ENCODE measurements at places on chromosomes 13 and 19.
A peak's percentile ranks its signal among the peaks of the same experiment; 100 is the strongest.

DNA sequence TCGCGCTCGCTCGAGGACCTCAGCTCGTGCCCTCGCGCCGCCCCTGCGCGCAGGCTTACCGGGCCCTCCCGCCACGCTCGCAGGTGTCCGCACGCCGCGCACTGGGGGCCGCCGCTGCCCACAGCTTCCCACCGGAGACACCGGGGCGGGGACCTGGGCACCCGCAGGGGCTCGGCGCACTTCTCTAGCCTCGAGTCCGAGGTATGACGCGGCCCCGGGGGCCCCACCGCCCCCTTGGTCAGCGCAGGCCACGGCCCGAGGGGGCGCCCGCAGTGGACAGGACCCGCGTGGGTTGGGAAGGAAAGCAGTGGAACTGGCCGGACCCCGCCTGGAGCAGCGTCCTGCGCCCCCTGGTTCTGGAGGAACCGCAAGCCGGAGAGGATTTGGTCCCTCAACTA is 2.1 kb upstream of the GRWD1 start:
- DNase-seq = no peak

GRCh38 chr13:111521030-111521429 is 200.6 kb downstream of the TEX29 start:
- no peak for DNase-seq

GRCh38 chr13:39016087-39016486 is 21.8 kb downstream of the PROSER1 start:
- no peak for DNase-seq

DNA sequence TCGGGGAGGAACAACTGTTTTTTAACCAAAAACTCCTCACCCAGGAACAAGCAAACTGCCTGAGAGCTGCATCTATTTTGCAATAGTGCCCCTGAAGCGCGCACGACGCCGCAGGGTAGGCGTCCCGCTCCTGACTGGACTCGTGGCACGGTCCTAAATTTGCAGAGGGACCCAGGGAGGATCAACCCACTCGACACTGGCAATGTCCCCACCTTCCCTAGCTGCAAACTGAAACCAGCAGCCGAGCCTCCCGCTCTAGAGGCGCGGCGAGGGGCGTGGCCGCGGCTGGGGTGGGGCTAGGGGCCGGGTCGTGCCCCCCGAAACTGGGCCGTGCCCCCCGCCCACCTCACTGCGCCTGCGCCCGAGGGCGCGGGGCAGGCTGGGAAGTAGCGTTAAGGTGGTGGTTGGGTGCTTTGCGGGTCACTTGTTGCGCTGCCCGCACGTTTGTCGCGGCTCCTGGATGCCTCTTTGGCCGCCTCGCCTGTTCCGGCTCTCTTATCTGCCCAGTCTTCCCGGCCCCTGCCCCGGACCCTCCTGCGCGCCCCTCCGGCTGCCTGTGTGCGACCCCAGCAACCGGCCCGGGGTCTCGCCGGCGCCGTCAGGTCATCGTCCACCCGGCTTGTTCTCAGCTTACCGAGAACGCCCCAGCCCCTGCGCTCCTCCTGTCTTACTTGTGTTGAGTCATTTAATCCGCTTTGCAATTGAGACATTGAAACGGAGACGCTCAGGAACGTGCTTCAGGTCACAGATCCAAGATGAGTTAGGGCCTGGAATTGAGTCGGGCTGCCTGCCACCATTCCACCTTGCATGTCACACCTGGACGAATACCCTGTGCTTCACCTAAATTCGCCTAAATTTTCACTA is 37.9 kb upstream of the LSM14A start:
- DNase-seq = peak; percentile 68

- DNase-seq = no peak
These were observed 789.8 kb upstream of the PCDH9 start for GRCh38 chr13:68019901-68020300.

GRCh38 chr19:49057636-49058234 is at the start of gene CGB7:
Gene CGB7, minus strand, starts transcription at chr19:49057749. Its CDS starts 2,374 bp downstream, at chr19:49055375.
- DNase-seq = no peak

- no peak for DNase-seq
These were observed 3.8 kb downstream of the GJB2 start for GRCh38 chr13:20188667-20189553.

- DNase-seq = no peak
These were observed 73.2 kb upstream of the CACNA1A start for GRCh38 chr19:13579388-13580060.

DNA sequence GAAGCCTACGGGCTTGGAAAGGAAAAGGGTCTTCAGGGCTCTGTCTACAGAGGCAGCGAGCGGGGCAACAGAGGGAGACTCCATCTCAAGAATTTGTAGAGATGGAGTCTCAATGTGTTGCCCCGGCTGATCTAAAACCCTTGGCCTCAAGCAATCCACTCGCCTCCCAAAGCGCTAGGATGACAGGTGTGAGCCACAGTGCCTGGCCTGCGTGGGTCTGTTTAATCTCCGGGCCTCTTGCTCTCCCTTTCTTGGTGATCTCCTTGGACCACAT is 8.1 kb downstream of the RPS9 start:
- no peak for DNase-seq

- DNase-seq = no peak
These were observed 116.3 kb downstream of the RAB20 start for GRCh38 chr13:110445183-110445582.

DNA sequence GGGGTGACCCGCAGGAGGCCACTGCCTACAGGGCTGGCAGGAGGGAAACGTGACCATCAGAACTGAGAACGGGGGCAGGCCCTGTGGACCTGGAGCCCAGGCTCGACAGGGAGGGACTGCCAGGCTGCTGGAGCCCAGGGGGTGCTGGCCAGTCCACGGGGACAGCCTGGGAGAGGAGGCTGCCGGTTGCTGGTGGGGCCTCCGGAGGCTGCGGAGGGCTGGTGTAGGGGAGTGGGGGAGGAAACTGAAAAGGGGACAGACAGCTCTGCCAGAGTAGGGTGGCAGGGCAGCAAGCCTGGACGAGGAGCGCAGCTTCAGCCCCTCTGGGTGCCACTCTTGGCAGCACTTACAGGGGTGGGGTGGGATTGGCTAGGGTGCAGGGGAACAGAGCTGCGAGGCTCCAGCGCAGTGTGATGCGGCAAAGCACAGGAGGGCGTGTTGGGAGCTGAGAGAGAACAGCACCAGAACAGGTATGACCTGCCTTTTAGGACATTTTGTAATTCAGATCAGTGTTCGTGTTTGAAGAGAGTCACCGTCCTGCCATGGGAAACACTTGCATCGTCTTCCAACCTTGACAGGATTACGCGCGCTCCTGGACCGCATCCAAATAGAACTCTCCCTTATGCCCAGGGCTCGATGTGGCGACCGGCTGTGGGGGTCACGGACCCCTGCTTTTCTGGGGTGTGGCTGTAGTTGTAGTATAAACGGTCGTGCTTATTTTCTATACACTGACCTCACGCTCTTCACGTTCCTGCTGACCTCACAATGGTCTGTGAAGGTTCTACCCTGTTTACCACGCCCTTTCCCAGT is 19.9 kb upstream of the ARHGEF7 start:
- DNase-seq = no peak

GRCh38 chr19:14473073-14473977 is 1.8 kb downstream of the PTGER1 start:
- no peak for DNase-seq

DNA sequence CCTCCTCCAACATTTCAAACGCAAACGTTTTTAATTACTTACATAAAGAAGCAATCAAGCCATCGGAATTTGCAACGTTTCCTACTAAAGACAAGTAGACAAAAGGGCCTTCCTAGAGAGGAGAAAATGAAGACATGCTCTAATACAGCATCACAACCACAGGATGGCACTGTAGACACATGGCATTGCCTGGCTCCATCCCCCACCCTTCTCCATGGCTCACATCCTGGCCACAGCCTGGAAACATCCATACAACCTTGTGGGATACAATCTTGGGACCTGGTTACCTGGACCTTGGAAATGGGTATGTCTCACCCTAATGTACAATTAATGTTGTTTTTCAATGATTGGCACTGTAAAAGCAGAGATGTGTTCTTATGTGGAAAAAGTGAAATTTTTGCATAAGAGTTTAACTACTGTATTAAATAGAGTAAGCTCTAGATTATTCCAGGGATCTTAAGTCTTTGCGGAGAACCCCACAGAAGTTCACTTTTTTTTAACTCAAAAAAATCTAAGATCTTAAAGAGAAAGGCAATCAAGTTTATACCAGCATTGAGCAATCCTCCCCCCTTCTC is 21.5 kb downstream of the EBPL start:
- DNase-seq = no peak

GRCh38 chr13:83216479-83217245 is 665.6 kb downstream of the SLITRK1 start:
- no peak for DNase-seq

GRCh38 chr13:52187029-52187423 is 27.6 kb upstream of the NEK3 start:
- no peak for DNase-seq

DNA sequence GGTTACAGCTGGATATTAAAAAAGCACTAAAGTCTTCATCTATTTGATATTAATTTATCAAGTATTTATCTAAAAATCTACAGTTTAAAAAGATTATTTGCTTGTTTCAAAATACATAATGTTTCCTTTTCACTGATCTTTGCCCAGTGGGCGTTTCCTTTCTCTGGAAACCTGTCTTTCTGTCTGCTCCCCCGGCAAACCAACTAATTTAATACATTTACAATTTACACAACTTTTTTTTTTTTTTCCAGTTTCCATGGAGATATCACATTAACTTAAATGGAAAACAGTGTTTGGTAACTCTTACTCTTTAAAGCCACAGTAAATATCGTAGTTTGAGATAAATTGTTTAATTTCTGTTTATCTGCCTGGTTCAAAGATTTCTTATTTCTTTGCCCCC is 5.3 kb downstream of the GPC6 start:
- DNase-seq = no peak

- DNase-seq = no peak
These were observed 7.8 kb downstream of the ZNF350 start for GRCh38 chr19:51978882-51979281.

GRCh38 chr19:19444681-19445155 is 39.2 kb downstream of the GATAD2A start:
- DNase-seq = no peak

- DNase-seq = no peak
These were observed 12.6 kb downstream of the FBXO46 start for GRCh38 chr19:45717983-45718650.

- no peak for DNase-seq
These were observed at the start of gene NKG7 for GRCh38 chr19:51372649-51373504. Gene NKG7, minus strand, starts transcription at chr19:51372654. Its CDS starts 119 bp downstream, at chr19:51372535.

DNA sequence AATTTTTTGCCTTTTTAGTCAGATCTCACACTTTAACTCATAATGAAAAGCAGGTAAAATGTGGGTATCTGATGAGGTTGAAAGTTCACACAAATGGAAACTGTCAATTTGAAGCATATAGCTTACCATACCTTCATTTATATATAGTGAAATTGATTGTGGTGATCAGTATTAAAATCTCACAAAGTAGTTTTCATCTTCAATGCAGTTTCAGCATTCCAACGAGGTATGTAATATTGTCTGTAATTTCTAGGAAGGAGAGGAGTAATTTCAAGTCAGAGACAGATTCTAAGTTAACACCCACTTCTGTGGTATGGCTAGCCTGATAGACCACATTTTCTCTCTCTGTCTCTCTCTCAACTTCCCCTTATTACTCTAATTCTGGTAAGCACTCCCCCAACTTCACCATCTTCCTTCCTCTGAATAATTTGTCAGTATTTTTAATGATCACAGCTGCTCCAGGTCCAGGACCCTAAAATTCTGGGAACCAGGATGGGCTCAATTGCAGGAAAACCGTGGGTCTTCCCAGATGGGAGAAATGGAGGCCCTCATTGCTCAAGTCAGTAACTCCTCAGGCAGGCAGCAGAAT is 455.7 kb downstream of the FGF9 start:
- DNase-seq = no peak

DNA sequence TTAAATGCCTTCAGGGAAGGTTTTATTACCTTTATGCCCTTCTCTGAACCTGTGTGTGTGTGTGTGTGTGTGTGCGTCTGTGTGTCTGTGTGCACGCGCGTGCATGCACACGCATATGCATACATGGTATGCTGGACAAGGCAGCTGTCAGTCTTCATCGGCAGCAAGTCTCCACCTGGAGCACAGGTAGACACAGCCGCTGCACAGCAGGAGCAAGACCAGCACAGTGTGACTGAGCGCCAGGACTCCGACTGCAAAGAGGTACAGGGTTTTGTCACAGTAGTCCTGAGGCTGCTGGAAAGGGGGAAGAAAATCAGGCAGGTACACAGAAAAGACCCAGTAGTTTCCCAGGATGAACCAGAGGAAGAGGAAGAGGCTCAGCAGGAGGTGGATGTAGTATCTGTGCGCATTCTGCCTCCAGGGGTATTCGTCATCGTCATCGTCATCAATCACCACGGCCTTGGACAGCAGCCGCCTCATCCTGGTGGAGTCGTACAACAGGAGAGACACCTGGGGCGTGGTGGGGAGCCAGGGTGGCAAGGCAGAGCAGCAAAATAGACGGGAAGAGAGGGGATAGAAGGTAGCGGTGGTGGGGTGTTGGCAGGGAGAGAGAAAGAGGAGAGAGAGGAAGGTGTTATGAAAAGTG is 12.8 kb upstream of the DHRS12 start:
- no peak for DNase-seq

DNA sequence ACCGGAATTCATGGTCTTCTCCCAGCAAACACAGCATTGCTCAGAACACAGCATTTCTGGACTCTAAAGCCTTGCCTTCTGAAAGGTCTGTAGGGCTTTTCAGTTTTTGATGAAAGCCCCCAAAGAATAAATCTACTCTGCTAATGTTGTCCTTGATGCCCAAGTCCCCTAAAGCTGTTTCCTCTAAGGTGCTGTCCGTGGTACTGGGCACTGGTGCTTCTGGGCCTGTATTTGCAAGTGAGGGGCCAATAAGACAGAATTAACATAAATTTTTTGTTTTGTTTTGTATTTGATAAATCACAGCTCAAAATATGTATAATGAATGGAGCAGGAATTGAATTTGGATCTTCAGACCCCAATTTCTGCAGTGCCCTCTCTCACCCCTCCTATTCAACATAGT is 12.1 kb upstream of the LGALS13 start:
- DNase-seq = no peak

- DNase-seq = peak; percentile 92
These were observed 11.1 kb downstream of the CIC start for GRCh38 chr19:42279902-42280814.

- DNase-seq = no peak
These were observed 4.1 kb upstream of the IGSF23 start for GRCh38 chr19:44609219-44609618.

GRCh38 chr13:29384466-29384865 is 211.0 kb downstream of the SLC7A1 start:
- no peak for DNase-seq

Measured in nucleus accumbens (tissue), 56 donors.